ENCODE measurements at places on chromosomes 6 and 20.

DNA sequence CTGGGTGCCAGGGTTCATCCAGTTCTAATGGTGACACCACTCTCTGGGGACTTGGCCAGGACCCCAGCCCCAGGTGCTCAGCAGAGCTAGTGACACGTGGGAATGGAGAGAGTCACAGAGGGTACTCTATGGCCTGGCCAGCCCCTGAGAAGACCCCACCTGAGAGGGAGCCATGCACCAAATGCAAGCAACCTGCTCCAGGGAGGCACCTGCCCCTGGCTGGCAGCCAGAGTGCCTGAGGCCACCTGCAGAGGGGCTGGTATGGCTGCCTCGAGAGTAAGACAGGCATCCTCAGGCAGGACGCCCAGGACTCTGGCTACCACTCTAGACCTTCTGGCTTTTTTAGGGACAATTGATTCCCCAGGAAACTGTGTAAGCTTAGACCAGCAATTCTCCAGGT is 38.6 kb upstream of the CST7 start:
- DNase-seq: no peak

GRCh38 chr20:49447946-49448809 is 34.3 kb downstream of the KCNB1 start:
- no peak for DNase-seq

GRCh38 chr6:122061855-122062254 is 337.6 kb upstream of the HSF2 start:
- DNase-seq: no peak

GRCh38 chr6:152502421-152503188 is 134.6 kb downstream of the SYNE1 start:
- DNase-seq: no peak

- DNase-seq: no peak
Observed at GRCh38 chr6:1562171-1562955, 47.4 kb upstream of the FOXC1 start.

GRCh38 chr6:52537001-52537753 is 39.7 kb downstream of the TRAM2 start:
- no peak for DNase-seq

- DNase-seq: no peak
Observed at GRCh38 chr6:132443206-132443605, 41.9 kb upstream of the MOXD1 start.

- DNase-seq: no peak
Observed at GRCh38 chr6:63272397-63272796, 47.4 kb downstream of the LGSN start.

DNA sequence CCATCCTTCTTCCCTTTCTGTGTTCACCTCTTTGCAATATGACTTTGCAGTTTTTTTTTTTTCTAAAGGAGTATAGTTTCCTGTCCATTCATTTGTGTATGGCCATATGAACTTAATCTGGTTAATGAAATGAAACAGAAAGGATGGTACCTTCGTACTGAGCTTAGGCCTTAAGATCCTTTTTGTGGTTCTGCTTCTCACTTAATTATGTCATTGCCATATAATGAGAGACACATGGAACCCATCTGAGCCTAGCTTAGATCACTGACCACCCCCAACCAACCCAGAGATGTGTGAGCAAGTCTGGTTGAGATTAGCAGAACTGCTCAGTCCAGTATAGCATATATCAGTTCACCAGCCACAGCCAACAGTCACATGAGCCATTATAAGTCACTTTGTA is 1179.6 kb downstream of the HACE1 start:
- DNase-seq: no peak

DNA sequence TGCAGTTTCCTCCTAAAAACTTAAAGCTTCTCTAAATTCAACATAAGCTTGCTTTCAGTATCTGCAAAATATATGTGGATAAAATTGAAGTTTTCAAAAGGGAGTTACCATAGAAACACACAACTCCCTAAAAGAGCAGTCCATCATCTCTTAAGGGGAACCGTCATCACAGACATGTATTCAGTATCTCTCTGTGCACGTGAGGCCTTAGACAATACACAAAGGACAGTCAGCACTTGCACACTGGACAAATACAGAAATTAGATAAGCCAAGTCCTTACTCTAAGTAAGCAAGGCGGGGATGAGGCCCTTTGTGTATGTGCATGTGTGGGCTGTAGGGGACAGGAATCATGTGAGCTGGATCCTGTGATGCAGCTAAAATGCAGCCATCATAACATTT is 136.6 kb downstream of the BACH2 start:
- DNase-seq: no peak

- DNase-seq: no peak
Observed at GRCh38 chr6:23200946-23201345, 631.6 kb downstream of the HDGFL1 start.

- no peak for DNase-seq
Observed at GRCh38 chr6:138477913-138478539, 21.3 kb downstream of the NHSL1 start.

GRCh38 chr20:20102716-20103258 is 50.5 kb downstream of the CFAP61 start:
- no peak for DNase-seq

DNA sequence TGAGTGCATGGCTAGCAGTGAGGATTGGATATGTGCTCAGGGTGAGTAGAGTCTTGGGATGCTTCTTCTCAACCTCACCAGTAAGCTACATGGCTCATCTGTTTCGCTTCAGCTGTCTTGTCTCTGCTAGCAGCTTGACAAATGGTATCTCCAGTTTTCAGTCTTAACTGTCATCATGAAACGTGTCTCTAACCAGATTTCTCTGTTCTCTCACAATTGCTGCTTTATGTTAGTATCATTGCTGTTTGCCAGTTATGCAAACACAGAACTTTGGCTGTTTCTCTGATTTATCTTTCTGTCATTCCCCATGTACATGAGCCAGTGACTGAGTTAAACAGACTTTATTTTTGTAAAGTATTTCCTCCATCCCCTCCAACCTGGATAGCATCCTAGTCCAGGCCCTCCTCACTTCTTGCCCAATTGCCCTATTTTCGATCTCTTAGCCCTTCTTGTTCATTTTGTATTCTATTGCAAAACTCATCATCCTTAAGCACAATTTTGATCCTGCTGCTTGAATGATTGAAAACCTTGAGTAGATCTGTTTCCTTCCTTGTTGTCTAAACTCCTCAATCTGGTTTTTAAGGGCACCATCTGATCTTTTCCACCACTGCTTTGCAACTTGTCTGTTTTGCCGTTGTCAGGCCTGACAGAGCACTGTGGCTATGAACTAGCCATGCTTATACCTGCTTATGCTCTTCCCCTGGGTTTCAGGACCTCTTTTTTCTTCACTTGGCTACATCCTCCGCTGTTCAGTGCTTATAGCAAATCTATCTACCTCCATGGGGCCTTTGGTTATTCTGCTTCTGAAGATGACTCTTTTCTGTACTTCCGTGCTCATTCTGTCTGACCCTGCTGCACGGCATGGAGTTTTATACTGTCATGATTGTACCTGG is 37.7 kb upstream of the ADIG start:
- DNase-seq: no peak

DNA sequence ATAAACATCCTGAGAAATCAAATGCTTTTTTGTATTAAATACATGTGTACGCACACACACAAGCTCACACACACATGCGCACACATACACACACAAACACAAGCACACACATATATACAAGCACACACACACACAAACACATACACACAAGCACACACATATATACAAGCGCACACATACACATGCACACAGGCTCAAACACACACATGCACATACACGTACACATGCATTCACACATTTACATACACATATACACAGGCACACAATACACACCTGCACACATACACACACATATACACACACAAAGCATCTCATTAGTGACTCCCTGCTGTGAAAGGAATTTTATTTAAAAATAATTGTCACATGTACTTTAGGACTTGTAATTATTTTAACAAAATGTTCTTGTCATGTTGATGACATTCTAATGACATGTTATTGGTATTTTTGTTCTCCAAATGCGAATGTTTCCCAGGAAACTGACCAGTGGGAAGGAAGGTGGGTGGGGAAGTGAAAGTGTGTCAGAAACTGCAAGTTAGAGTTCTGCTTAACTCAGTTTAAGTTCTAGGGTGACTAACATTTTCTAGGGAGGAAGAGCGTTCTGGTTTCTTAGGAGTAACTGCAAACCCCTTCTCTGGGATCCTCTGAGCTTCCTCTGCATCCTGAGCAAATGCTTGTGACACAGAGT is 113.9 kb upstream of the ZNF217 start:
- DNase-seq: no peak
